ENCODE measurements at places on chromosomes 13 and 19.

DNA sequence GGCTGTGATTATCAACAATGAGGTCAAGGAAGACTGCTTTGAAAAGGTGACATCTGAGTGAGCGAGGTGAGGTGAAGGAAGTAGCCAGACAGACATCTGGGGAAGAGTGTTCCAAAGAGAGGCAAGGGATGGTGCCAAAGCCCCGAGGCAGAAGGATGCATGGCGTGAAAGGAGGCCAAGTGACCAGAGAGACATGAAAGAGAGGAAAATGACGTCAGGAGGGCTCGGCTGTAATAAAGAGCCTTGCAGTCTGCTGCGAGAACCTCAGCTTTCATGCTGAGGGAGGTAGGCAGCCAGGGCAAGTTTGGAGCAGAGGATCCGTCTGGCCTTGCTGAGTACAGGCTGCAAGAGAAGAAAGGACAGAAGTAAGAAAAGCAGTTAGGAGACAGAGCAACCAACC is 50.8 kb downstream of the FOXO1 start:
- no peak for DNase-seq

DNA sequence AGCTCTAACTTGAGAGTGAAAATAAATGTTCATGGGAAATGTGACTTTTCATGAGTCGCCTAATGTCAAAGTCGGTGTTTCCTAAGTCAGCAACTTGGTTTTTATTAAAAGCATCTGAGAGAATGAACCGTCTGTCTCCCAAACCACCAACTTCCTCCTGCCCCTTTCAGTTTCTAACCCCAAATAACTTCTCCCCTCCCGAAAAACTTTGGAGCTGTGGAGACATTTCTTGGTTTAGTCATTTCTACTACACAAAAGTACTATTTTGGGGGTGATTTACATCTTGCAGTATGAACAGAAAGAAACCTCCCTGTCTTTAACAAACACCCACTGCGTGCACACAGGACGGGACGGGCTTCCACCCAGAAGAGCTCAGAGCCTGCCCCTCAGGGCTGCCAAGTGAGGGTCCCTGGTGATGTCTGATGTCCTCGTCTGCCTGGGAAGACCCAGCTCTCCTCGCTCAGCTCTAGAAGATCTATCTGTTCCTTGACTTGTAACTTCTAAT is 65.0 kb downstream of the RASA3 start:
- no peak for DNase-seq

DNA sequence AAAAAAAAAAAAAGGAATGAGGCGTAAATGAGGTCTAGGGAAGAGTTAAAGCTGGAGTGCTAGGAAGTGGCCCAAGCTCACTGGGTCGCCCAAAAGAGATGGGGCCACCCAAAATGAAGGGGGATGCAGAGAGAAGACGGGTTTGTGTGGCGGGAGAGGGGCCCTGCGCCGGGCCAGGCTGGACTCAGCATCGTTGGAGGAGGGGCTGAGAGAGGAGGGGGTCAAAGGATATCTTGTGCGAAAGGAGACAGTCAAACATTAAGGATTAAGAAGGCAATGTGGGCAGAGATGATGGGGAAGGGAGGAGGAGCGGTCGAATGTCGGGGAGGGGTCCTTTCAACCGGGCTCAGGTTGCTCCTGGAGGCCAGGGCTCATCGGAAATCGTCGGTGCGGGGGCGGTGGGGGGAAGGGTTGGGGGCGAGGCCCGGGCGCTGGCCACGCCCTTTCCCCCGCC is 825 bp upstream of the CARM1 start:
- no peak for DNase-seq

DNA sequence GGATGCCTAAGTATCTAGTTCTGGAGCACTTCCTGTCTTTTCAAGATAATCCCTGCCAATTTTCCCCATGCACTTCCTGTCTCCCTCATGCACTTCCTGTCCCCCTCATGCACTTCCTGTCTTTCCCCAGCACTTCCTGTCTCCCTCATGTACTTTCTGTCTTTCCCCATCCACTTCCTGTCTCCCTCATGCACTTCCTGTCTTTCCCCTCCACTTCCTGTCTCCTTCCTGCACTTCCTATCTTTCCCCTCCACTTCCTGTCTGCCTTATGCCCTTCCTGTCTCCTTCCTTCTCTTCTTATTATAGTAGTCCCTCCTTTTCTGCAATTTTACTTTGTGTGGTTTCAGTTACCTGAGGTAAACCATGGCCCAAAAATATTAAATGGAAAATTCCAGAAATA is 3.0 kb upstream of the TNNT1 start:
- DNase-seq = no peak

- DNase-seq = no peak
These were observed 70.5 kb downstream of the IRS2 start for GRCh38 chr13:109715902-109716301.

Data from activated T-cell treated with anti-CD3 and anti-CD28 coated beads for 4 hours (primary cell).